ENCODE measurements at places on chromosomes 2 and 18. TPM values are rescaled to one million over a fixed set of nuclear protein-coding genes. Genes with fewer than 3 reads are reported as not detected.

SULT1C4 gene
- total RNA-seq, result not detected

CRYBA2 gene
- not detected for total RNA-seq

- no peak for DNase-seq
Observed at GRCh38 chr2:216683846-216684245, 11.5 kb downstream of the IGFBP5 start.

DNA sequence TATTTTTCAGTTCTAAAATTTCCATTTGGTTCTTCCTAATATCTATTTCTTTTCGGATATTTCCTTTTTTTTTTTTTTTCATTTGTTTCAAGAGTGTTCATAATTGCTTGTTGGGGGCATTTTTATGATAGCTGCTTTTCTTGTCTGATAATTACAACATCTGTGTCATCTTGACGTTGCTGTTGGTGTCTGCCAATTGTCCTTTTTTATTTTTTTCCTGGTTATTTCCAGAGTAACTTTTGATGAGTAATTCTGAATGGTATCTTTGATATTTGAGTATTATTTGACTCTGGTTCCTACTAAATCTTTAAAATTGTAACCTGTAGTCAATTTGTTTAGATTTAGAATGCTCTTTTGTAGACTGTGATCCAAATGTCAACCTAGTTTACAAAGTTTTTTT is 51.3 kb upstream of the CHRNA1 start:
- DNase-seq, result no peak

DNA sequence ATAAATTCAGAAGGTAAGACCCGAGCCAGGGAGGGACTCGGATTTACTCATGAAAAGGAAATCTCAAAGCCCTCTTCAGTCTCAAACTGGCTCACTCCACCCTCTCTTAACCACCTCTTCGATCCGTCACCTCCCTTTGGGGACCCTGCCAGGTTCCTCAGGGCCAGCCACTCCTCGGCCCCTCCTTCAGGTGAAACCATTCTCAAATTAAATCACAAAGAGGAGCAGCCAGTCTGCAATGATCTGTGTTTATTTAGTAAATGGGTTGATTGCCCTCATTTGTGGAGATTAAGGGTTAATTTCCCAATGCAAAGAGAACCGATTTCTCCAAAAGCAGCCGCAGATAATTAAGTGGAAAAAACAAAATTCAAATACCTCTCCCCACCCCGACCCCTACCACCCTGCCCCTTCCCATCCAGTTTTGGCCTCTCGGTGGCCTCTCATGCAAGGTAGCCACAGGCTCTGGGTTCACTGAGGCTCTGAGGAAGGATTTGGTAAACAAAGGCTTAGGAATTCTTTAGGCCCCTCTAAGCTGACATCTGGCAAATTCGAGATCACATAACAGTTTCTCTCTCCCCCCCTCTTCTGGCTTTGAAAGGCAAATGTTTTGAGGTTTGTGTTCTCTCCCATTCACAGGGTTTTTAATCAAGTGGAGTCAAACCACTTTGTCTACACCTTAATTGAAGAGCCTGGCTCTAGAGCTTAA is 10.3 kb upstream of the FZD7 start:
- no peak for DNase-seq

DNA sequence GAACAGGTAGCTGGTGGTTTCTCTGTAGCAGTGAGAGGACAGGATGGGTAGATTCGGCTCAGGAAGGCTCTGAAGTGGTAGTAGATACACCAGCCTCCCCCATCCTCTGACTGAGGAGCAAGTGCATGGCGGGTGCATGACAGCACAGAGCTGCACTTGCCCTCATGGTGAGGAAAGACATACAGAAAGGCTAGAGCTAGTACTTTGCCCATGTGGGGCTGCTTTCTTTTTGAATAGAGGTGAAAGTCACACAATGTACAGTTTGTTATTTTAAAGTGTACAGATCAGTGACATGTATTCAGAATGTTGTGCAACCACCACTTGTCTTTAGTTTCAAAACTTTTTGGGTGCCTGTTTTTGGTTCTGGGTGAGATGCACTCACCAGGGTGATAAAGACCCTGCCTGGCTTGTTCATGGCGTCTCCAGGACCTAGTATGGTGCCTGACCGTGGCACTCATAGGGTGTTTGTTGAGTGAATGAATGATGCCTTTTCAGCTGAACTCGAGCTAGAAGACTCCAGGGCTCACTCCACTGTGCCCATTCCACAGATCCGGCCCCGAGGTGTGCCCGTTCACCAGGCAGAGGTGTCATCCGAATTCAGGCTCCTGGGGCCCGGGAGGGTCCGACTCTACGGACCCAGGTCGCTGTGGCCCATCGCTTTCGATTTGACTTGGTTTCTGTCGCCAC is 421 bp upstream of the VAMP5 start:
- no peak for DNase-seq
